Activated naive CD4-positive, alpha-beta T cell treated with anti-CD3 and anti-CD28 coated beads, Interleukin-2, amount 50 U/mL, for 72 hours (primary cell): ENCODE measurements at places on chromosomes 5 and 9.
A peak's percentile ranks its signal among the peaks of the same experiment; 100 is the strongest.

DNA sequence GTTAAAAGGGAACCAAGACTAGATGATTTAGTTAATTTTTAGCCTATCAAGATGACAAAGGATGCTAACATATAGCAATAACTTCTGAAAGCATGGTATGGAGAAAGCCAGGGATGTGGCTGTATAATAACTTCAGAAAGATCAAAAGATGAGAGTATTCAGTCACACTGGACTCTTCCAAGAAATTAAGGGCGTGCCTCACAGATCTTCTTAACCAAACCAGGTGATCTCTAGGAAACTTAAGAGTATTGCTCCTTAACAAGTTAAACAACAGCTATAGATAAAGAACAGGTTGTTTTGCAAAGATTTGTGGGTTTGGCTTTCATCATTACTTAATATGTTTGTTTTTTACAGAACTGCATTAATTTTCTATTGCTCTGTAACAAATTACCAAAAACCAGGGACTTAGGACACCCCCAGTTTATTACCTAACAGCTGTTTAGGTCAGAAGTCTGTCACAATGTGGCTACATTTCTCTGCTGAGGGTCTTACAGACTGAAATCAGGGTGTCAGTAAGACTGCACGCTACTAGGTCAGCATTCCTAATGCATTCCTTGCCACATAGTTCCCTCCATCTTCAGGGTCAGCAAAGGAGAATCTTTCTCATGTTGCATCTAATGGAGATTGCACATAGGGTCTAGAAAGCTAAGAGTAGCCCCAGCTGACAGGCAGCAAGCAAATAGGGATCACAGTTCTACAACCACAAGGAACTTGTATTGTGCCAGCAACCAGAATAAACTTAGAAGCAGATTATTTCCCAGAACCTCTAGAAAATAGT is 113.8 kb downstream of the WDR70 start:
- no peak for DNase-seq

- peak; percentile 49 for DNase-seq
These were observed 28.2 kb downstream of the TPPP start for GRCh38 chr5:664994-665360.

DNA sequence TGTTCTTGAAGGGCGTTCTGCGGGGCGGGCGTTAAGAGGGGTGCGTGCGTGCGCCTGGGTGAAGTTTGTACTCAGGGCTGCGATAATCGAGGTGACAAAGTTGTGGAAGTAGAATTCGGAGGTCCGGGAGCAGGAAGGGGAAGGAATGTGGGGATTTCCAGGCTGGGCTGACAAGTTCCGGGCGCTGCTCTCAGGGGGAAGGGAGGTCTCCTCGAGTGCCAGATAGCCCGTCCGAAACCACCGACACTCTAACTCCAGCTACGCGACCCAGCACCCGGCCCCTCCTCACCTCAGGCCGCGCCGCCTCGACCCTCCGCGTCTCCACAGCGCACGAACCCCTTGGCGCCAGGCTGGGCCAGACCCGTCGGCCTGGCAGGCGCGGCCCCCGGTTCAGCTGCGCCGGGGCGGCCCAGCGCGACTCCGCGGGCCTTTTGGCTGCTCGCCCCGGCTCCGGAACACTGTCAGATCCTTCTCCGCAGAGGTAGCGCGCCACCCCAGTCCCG is at the start of gene IL6ST:
Gene IL6ST, minus strand, starts transcription at position 469 of the 503 bp plus-strand sequence. CDS start 18,685 bp downstream, outside the sequence.
- DNase-seq, result peak; percentile 42

DNA sequence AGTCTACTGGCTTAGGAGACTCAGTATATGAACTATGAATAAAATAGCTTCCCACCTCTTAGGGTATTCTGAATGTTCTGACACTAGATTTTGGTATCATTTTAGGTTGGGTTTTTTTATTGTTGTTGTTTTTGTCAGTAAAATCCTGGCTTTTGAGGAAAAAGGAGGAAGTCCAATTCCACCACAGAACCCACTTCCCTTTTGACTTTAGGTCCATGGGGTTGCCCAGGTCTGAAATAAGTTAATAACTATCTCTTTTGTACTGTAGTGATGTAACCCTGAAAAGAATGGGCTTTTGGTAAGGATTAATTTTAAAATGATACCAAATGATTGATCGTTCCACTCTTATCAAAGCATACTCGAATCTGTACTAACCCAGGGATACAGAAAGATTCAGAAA is 29.1 kb upstream of the IL12B start:
- DNase-seq, result no peak

- DNase-seq, result no peak
These were observed 135.2 kb downstream of the RXRA start for GRCh38 chr9:134461426-134461982.

- no peak for DNase-seq
These were observed 87.9 kb downstream of the ANKH start for GRCh38 chr5:14783691-14784090.

GRCh38 chr5:65822710-65823109 is 100.7 kb downstream of the NLN start:
- DNase-seq, result no peak

- DNase-seq, result no peak
These were observed 63.2 kb upstream of the GHR start for GRCh38 chr5:42360056-42360455.

DNA sequence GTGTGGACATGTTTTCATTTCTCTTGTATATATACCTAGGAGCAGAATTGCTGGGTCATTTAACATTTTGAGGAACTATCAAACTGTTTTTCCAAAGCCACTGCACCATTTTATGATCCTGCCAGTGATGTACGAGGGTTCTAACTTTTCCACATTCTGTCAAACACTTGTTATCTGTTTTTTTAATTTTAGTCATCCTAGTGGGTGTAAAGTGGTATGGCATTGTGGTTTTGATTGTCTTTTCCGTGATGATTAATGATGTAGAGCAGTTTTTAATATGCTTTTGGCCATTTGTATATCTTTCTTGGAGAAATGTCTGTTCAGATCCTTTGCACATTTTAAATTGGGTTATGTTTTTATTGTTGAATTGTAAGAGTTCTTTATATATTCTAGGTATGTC is 107.0 kb downstream of the MELK start:
- no peak for DNase-seq

DNA sequence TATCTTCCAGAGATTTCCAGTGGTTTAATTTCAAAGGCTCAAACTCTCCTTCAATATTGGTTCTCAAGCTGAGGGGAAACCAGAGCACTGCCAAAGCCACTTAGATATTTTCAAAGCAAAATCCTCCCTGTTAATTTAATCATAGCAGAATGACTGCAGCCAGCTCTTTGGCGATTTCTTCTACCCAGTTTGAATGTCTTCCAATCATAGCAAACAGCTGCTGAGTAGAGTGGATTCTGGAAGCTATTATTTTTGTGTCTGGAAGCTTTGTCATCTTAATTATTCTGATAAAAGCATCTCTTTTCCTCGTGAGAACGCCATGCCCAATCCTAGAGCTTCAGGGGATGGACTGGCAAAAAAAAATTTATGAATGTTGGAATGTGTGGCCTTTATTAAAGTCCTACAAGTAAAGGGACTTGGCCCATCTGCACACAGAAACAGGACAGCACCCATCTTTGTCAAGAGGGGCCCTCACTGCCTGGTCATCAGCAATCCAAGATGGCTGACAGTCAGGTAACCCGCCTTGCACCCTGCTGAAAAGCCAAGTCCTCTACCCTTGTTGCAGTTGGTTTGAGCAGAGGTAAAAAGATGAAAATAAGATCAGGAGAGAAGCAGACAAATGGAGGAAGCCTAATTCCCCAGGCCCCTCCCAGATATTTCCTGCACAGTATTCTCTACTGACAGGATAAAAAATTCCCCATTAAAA is 125.1 kb downstream of the SUSD1 start:
- no peak for DNase-seq

GRCh38 chr9:8096091-8096490 is 296.5 kb upstream of the DMAC1 start:
- DNase-seq, result no peak

- DNase-seq, result no peak
These were observed 11.1 kb downstream of the MED27 start for GRCh38 chr9:132068605-132069004.

DNA sequence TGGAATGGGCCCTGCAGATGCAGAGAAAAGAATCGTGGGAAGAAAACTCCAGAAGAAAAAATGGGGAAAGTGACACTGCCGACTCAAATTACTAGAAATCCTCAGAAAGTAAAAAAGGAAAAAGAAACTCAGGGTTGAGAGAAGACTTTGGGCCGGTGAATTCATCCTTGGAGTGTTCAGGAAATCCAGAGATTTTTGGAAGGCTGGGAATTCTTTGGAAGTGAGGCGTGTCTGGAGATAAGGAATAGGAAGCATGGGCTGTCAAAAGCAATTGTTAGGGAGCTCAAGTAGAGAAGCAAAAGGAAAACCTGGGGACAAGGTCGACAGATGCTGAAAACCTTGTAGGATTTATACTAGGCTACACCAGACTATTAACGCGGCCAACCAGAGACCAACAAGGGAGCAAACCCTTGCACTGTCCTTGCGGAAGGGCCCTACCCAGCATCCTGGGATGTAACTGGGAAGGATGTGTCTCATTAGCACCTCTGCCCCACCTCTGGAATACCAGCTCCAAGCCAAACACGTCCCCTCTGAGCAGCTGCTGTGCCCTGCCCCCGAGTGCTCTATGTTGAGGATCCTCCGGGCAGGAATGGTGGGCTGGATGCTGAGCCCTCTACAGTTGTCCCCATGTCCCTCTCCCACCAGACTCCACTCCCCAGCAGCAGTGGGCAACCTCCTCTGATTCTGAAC is 11.6 kb downstream of the DAB2IP start:
- no peak for DNase-seq

GRCh38 chr5:169494383-169494935 is 89.1 kb upstream of the SPDL1 start:
- no peak for DNase-seq

- DNase-seq, result no peak
These were observed 548.8 kb downstream of the CTNND2 start for GRCh38 chr5:11355491-11355890.

GRCh38 chr5:89105836-89106235 is 222.9 kb upstream of the MEF2C start:
- no peak for DNase-seq

- no peak for DNase-seq
These were observed 817 bp upstream of the GNE start for GRCh38 chr9:36258996-36259533.

DNA sequence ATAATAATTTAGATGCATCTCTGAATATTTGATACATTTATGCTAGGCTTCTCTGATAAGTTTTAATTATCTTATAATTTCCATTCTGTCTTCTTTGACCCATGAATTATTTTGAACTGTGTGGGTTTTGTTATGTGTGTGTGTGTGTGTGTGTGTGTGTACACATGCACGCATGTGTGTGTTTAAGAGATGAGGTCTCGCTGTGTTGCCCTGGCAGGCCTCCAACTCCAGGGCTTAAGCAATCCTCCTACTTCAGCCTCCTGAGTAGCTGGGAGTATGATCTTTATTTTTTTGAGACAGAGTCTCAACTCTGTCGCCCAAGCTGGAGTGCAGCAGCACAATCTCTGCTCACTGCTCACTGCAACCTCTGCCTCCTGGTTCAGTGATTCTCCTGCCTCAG is 75.4 kb downstream of the NDUFAF2 start:
- DNase-seq, result no peak

- DNase-seq, result no peak
These were observed 162.5 kb downstream of the PAX5 start for GRCh38 chr9:36871606-36872005.

DNA sequence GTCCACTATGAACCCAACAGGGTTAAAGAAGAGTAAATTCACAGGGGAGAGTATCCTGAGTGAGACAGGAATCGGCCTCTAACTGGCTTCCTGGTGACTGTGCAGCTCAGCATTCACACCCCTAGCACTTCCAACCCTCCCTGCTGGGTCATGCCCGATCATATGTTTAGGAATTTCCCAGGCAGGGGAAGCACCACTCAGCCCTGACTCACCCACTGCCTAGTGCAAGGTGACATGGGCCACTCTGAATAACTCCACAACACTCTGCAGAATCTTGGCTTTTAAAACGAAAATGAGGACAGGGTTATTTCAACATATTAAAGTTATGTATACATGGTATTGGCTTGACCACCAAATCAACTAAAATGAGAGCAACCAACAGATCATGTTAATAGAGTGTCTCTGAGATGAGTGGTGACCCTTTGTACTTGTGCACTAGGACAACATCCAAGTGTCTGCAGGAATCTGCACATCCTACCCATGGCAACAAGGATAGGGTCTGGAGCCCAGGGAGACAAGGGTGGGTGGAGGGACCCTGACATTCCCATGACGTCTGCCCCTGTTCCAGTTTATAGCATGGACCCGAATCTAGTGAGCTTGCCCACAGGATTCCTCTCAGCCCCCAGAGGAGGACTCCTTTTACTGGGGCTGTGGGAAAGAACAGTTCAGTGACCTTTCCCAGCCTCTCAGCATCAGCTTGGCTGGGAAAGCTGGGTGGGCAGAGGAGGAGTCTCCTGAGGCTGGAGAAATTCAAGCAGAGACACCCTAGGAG is 485.8 kb downstream of the SEMA5A start:
- DNase-seq, result no peak

GRCh38 chr5:167244583-167244982 is 1046.9 kb upstream of the WWC1 start:
- no peak for DNase-seq

DNA sequence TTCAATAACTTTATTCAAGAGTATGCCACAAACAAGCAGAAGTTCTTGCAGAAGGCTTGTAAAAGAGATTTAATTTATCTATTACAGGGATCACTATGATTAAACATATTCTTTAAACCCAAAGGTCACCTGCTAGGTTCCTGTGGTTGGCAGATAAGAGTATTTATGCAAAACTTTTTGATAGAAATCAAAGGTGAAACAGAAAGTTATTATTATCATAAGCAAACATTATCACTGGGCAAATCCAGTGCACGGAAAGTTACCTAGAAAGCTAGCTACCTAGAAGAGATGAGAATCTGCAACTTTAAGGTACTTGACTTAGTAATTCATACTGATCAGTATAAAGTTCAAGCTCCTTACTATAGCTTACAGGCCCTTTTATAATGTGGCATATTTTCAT is 3.2 kb downstream of the STARD4 start:
- DNase-seq, result no peak

DNA sequence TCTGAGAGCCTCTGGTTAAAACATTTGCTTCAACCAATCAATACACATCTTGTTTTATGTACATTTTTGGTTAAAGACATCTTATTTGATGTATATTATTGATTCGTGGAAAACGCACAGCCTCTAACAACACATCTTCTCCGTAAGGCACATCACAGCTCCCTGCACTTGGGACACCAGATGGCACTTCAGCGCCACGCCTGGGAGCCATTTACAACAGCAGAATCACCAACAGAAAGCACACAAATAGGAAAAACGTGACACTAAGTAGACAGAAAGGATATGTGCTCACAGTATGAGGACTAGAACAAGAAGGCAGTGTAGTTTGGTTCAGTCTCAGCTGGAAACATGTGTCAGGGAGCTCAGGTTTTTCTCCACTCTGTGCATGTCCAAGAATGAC is 199.7 kb downstream of the ROR2 start:
- DNase-seq, result no peak
